Esophagus muscularis mucosa (tissue), 4 donors: ENCODE measurements at places on chromosomes 6 and 20. TPM values are rescaled to one million over a fixed set of nuclear protein-coding genes. Genes with fewer than 3 reads are reported as not detected.

The RPS6KA2 gene
- total RNA-seq, result 126 TPM

The MUC22 gene
- total RNA-seq, result not detected

GRCh38 chr20:40766790-40767614 is 78.0 kb upstream of the MAFB start:
- no peaks in the 10 kb centered on the region for H3K36me3 ChIP-seq
- peaks cover 3% of the 10 kb centered on the region for H3K4me1 ChIP-seq
- no peak overlapping the region for H3K4me3 ChIP-seq
- H3K27me3 ChIP-seq, result peaks cover 6% of the 10 kb centered on the region
- no peak overlapping the region for H3K27ac ChIP-seq

DNA sequence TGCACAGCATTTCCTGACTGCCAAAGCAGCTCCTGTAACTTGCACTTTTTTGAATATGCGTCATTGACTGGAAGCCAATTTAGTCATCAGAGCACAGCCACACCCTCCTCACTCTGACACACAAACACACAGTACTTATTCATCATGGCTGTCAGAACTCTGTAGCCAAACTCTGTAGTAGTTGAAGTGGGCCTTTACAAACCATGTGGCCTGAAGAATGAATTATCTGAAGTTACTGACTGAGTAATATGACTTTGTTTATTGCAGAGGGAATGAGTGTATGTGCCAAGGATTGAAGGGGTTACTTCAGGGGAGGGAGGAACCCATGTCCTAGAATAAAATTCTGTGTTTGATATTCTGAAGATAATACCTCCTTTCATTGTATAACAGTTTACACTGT is 102.7 kb downstream of the FIG4 start:
- no peak for DNase-seq
- peak overlapping the region; percentile 60 for H3K27ac ChIP-seq
- H3K4me3 ChIP-seq, result no peak overlapping the region
- H3K36me3 ChIP-seq, result peaks cover 10% of the 10 kb centered on the region

DNA sequence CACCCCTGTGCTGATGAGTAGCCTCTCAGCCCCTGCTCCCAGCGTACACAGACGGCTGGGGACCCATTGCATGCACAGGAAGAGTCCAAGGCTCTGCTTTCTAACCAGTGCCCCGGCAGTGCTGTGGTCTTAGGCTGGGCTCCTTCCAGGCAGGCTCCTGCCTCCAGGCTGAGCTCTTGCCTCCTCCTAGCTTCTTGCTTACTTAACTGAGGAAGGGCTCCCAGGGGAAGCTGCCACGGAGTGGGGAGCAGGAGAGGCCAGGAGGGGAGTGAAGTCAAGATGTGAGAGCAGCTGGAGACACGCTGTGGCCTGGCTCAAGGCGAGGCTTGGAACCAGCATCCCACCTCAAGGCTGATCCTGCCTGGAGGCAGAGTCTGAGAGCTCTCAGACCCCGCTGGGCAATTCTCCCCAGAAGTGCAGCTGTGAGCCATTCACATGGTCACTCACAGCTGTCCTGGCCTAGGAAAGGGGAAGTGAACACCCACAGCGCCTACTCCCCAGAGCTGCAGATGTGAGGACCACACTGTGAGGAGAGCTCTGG is 141.0 kb downstream of the TBXT start:
- no peak for DNase-seq
- no peaks in the 10 kb centered on the region for H3K4me1 ChIP-seq
- no peak overlapping the region for H3K4me3 ChIP-seq
- H3K27me3 ChIP-seq, result no peaks in the 10 kb centered on the region

The ESR1 gene
- 0.83 TPM for total RNA-seq

The KAT14 gene
- 18.2 TPM for total RNA-seq

GRCh38 chr6:37230104-37230503 is 27.5 kb upstream of the TBC1D22B start:
- H3K27ac ChIP-seq, result no peak overlapping the region
- H3K36me3 ChIP-seq, result no peaks in the 10 kb centered on the region
- H3K4me1 ChIP-seq, result no peaks in the 10 kb centered on the region
- H3K4me3 ChIP-seq, result no peak overlapping the region

- H3K4me1 ChIP-seq, result peaks cover 21% of the 10 kb centered on the region
- DNase-seq, result peak; percentile 94
- H3K36me3 ChIP-seq, result peaks cover 35% of the 10 kb centered on the region
- no peak overlapping the region for H3K27ac ChIP-seq
Observed at GRCh38 chr6:7238900-7239589, 74.0 kb downstream of the SSR1 start.

DNA sequence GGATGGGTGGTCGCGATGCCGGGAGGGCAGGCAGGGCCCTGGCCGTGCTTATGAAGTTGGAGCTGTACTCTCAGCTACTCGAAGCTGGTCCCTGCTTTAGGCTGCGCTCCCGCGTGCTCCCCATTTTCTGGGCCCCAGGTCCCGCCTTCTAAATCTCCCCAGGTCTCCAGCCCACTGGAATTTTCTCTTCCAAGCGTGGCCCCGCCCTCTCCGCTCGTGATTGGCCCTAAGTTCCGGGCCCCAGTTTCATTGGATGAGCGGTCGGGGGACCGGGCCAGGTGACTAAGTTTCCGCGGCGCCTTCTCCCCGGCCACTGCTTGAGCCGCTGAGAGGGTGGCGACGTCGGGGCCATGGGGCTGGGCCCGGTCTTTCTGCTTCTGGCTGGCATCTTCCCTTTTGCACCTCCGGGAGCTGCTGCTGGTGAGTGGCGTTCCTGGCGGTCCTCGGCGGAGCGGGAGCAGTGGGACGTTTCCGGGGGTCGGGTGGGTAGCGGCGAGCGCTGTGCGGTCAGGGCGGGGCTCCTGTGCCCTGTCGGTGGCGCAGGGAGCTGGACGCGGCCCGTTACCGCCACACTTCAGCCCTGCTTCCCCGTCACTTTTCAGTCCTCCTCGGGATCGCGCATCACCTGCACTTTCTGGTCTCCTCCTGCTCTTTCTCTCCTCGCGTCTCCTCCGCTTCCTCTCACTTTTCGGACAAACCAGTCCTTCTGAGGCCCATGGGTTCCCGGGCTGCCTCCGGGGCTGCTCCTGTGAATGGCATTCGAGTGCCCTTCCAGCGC is at the start of gene MICA:
TSS of gene MICA (plus strand) at position 313 of the 778 bp plus-strand sequence. CDS start at position 351, 38 bp downstream.
- H3K36me3 ChIP-seq, result no peaks in the 10 kb centered on the region
- peak within 1 kb of the TSS; percentile 56 for H3K4me3 ChIP-seq
- DNase-seq, result peak; percentile 96
- peak within 1 kb of the TSS; percentile 95 for H3K27ac ChIP-seq
- H3K4me1 ChIP-seq, result peaks cover 77% of the 10 kb centered on the region

DNA sequence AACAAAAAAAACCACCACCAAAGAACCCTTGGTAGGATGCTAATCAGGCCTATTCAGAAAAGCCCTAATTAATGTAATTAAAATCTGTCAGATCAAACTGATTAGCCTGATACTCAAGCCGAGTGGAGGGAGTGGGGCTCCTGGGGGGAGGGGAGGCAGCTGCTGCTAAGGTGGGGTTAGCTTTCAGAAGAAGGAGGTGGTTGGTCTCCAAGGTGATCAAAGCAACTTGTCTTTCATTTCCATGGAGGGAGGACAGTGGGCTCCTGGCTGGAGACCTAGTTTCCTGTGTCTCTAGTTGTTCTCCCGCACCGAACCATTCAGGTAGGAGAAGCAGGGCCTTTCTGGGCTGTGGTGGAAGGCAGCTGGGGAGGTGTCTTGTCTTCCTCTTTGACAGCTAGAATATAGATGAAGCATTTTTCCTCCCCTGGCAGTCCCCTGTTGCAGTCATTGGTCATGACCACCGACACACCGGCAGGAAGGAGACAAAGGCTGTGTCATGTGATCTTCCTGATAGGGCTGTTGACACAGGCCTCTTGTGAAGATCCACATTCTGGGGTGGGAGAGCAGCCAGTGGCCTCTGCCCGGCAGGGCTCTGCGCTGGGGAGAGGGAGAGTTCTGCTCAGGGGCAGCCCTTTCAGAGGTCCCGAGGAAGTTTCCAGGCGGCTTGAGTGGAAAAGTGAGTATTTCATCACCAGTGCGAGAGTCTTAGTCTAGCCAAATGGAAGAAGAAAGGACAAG is 39.9 kb upstream of the PRDM1 start:
- no peaks in the 10 kb centered on the region for H3K27me3 ChIP-seq
- H3K27ac ChIP-seq, result no peak overlapping the region
- H3K36me3 ChIP-seq, result no peaks in the 10 kb centered on the region
- no peak for DNase-seq
- H3K4me3 ChIP-seq, result no peak overlapping the region
- no peaks in the 10 kb centered on the region for H3K4me1 ChIP-seq

GRCh38 chr20:1955217-1955616 is 38.6 kb downstream of the PDYN start:
- no peak for DNase-seq
- H3K36me3 ChIP-seq, result no peaks in the 10 kb centered on the region
- H3K4me3 ChIP-seq, result no peak overlapping the region
- H3K27ac ChIP-seq, result no peak overlapping the region
- no peaks in the 10 kb centered on the region for H3K4me1 ChIP-seq
- H3K27me3 ChIP-seq, result no peaks in the 10 kb centered on the region

DNA sequence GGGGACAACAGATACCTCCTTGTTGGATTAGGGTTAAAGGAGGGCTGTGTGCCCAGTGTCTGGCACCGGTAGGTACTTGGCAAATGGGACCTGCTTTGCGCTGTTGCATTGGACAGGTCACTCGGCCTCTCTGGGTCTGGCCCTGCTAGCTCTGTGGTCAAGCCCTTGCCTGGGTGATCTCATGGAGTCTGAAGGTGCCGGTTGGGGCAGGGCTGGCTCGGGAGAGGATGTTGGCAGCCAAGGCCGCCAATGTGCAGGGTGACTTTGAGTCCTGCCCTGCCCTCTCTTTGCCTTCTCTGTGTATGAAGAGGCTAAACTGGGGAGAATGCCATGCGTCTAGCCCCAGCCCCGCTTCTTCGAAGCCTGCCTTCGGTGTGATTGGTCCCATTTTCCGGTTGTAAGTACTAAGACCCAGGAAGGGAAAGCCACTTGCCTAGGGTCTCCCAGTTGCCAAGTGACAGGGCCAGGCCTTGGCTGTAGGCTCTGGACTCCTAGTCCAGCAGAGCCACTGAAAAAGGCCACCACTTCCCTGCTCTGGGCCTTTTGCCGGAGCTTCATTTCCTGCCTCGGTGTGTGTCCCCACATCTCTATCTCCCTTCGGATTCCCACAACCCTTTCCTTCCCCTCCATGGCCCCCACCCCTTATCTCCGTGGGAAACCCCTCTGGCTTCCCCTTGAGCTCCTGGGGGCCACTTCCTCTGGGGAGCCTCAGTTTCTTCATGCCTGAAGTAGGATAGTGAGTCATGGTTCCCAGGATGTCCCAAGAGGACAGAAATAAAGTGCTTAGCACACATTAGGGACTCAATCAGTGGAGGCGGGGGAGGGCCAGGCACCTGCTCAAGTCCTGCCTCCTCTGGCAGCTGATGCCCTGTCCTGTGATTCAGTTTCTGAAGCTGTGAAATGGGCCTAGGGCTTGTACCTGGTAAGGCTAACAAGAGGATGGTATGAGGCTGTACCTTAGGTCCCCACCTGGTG is 3.9 kb downstream of the SRC start:
- no peak overlapping the region for H3K4me3 ChIP-seq
- no peaks in the 10 kb centered on the region for H3K27me3 ChIP-seq
- no peak overlapping the region for H3K27ac ChIP-seq
- H3K36me3 ChIP-seq, result peaks cover 33% of the 10 kb centered on the region
- peaks cover 45% of the 10 kb centered on the region for H3K4me1 ChIP-seq
- no peak for DNase-seq

- H3K4me1 ChIP-seq, result no peaks in the 10 kb centered on the region
- no peak for DNase-seq
- no peaks in the 10 kb centered on the region for H3K27me3 ChIP-seq
Observed at GRCh38 chr6:164296411-164296810, 881.9 kb downstream of the QKI start.

The MUC21 gene
- total RNA-seq, result not detected

GRCh38 chr20:19121463-19121862 is 91.0 kb upstream of the SLC24A3 start:
- no peaks in the 10 kb centered on the region for H3K36me3 ChIP-seq
- no peaks in the 10 kb centered on the region for H3K27me3 ChIP-seq
- no peak overlapping the region for H3K27ac ChIP-seq
- H3K4me3 ChIP-seq, result no peak overlapping the region

The C20orf204 gene
- total RNA-seq, result 1.6 TPM

GRCh38 chr6:36072681-36073080 is 45.1 kb downstream of the MAPK14 start:
- no peak overlapping the region for H3K4me3 ChIP-seq
- peaks cover 9% of the 10 kb centered on the region for H3K4me1 ChIP-seq
- no peak for DNase-seq
- no peaks in the 10 kb centered on the region for H3K36me3 ChIP-seq

- no peak for DNase-seq
- no peaks in the 10 kb centered on the region for H3K27me3 ChIP-seq
- H3K36me3 ChIP-seq, result no peaks in the 10 kb centered on the region
- no peaks in the 10 kb centered on the region for H3K4me1 ChIP-seq
- no peak overlapping the region for H3K4me3 ChIP-seq
Observed at GRCh38 chr6:91105532-91105931, 518.7 kb upstream of the MAP3K7 start.

DNA sequence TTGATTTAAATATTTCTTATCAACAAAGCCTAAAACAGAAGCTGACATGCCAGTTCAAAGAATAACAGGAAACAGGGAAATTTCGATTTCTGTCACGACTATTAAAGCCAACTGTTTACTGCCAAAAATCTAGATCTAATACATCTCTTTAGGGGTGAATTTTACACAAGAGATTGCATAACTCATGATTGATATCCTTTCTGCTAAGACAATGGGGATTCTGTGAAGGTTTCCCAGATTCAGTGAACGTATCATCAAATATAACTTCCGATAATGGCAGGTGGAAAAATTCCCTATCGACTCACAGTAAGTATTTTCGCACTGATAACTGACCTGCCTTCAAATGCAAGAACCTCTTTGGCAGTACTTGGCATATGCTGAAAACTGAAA is 42.9 kb downstream of the NHSL1 start:
- no peak overlapping the region for H3K27ac ChIP-seq
- DNase-seq, result no peak
- no peaks in the 10 kb centered on the region for H3K4me1 ChIP-seq
- no peaks in the 10 kb centered on the region for H3K27me3 ChIP-seq

DNA sequence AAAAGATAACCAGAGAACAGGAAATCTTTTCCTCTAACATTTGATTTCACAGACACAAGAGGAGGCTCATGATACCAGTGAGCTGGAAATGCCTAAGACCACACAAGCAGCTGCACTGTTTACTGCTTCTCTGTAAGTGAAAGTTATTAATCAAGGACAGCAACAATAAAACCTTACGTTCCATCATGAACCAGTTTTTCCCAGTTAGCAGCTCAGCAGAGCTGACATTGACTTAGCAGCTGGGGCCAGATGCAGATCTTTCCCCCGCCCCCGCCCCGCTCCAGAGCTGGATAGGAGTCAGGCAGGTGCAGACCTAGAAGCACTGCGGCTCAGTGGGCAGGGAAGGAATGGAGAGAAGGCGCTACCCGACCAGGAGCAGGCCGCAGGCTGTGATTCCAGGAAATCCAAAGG is 275.2 kb downstream of the GMDS start:
- no peaks in the 10 kb centered on the region for H3K4me1 ChIP-seq
- no peak for DNase-seq
- H3K27ac ChIP-seq, result no peak overlapping the region
- H3K27me3 ChIP-seq, result no peaks in the 10 kb centered on the region

- peaks cover under 1% of the 10 kb centered on the region for H3K36me3 ChIP-seq
- H3K27me3 ChIP-seq, result no peaks in the 10 kb centered on the region
- DNase-seq, result no peak
- H3K4me3 ChIP-seq, result peak overlapping the region; percentile 85
Observed at GRCh38 chr6:109690373-109690736, 647 bp downstream of the AK9 start.

The NMBR gene
- not detected for total RNA-seq

The CSE1L gene
- 41.3 TPM for total RNA-seq

GRCh38 chr20:59385480-59385879 is 85.1 kb downstream of the EDN3 start:
- no peaks in the 10 kb centered on the region for H3K36me3 ChIP-seq
- DNase-seq, result no peak
- H3K4me3 ChIP-seq, result no peak overlapping the region
- H3K27me3 ChIP-seq, result no peaks in the 10 kb centered on the region
